ENCODE measurements at places on chromosomes 4 and X.

DNA sequence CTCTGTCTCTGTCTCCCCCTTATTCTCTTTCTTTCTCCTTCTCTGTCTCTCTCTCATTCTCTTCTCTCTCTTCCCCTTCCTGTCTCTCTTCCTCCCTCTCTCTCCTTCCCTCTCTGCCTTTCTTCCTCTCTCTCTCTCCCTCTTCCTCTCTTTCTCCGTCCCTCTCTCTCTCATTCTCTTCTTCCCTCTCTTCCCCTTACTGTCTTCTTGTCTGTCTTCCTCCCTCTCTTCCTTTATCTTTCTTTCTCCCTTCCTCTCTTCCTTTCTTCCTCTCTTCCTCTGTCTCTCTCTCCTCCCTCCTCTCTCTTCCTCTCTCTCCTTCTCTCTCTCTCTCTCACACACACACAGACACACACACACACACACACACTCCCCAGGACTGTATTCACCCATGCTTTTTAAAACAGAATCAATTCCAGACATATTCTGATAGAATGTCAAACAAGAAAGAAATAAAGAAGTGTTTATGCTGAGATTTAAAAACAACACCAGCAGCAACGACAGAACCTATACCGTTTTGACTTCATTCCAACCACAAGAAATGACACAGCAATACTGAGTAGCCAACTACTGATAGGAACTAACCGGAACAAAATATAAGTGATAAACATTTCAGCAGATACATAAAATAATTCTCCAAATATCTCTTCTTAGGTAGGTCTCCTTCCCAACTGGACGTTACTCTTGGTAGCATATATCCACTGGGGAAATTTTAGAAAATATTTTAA, 296.7 kb downstream of the ASMT start:
- DNase-seq = no peak

DNA sequence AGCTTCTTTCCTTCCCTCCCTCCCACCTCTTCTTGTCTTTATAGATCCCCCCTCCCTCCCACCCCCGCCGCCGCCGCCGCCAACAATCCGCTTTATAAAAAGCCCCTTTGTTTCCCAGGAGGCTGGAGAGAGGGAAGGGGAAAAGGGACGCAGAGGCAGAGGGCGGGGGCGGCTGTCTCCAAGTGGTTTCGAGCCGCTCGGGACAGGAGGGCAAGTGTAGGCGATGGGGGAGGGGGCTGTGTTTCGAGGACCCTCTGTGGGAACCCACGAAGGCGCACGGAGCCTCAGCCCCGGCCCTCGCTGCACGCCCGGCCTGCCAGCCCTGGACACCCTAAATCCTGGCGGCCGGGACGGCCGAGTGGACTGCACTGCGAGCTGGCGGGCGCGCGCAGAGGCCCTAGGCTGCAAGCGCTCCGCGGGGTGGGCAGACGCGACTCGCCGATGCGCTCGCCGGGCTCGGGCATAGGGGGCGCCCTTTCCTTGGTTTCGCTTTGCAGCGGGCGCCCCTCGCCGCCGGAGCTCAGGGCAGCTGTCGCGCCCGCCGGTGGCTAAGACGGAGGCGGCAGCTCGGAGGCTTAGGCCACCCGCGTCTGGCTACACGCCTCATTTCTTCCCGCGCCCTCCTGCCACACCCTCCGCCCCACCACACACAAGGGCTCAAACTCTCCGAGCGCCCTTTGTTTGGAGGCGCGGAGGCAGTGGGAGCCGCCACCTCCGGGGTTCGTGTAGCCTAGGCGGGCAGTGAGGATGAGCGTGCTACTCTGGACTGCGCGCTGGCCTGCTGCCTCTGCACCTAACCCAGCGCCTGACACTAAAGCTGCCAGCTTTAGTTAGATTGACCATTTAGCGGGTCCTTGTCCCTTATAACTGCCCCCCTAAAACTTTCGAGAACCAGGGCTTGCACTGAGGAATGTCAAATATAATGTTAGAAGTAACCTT, 2.2 kb downstream of the MAMLD1 start:
- DNase-seq = peak; percentile 49

DNA sequence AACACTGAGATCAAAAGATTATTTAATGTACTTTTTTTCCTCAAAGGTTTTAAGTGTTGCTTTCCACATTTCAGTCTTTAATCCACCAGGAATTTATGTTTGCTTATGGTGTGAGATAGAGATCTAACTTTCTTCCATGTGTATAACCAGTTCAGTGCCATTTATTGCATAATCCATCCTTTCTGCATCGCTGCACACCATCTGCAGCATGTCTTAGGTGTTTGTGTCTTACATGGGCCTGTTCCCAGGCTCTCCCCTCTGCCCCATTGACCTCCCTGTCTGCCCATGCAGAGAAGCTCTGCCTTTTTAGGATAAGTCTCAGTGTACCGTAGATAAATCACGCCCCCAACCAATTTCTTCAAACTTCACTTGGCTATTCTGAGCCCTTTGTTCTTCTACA, 30.3 kb downstream of the NSDHL start:
- DNase-seq = no peak

DNA sequence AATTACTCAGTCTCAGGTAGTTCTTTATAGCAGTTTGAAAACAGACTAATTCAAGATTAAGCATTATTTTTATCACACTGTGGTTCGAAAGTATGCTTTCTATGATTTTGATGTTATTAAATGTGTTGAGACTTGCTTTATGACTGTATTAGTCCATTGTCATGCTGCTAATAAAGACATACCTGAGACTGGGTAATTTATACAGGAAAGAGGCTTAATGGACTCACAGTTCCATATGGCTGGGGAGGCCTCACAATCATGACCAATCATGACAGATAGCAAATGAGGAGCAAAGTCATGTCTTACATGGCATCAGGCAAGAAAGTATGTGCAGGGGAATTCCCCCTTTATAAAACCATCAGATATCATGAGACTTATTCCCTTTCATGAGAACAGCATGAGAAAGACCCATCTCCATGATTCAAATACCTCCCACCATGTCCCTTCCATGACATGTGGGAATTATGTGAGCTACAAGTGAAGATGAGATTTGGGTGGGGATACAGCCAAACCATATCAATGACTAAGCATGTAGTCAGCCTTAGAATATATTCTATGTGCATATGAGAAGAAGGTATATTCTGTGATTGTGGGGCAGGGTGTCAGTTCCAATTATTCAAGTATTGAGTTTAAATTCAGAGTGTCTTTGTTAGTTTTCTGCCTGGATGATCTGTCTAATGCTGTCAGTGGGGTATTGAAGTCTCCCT, 44.6 kb upstream of the UGT2A1 start:
- DNase-seq = no peak

DNA sequence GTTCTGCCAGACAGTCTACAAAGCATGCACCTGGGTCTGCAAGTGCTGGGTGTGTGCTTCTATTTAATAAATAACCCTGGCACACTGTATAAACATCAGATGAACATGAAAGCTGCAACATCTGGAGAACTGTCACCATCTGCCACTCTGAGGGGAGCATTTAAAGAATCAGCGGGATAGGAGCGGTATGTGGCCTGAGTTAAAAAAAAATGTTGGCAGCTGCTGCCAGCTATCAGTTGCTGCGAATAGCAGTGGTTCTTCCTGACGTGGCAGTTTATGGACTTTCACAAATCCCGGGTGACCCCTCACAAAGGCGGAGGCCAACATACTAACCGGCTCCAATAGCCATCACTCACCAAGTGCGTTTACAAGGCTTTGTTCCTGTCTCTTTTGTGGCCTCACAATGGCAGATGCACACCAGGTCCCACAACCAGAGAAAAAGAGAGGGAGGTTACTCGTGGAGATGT, 95.1 kb downstream of the RASL11B start:
- DNase-seq = no peak

Data from CD4-positive, alpha-beta T cell (primary cell).